ENCODE measurements at places on chromosomes 13 and 19.

GRCh38 chr19:50500060-50500752 is 10.8 kb downstream of the JOSD2 start:
- DNase-seq = no peak

- no peak for DNase-seq
Measured at GRCh38 chr19:781800-782184, 15.5 kb upstream of the PTBP1 start.

- DNase-seq = no peak
Measured at GRCh38 chr19:33462112-33462791, 59.3 kb downstream of the PEPD start.

GRCh38 chr13:28659621-28659970 is 666 bp downstream of the POMP start:
- no peak for DNase-seq

GRCh38 chr19:40619333-40620160 is 18.4 kb downstream of the LTBP4 start:
- DNase-seq = no peak

DNA sequence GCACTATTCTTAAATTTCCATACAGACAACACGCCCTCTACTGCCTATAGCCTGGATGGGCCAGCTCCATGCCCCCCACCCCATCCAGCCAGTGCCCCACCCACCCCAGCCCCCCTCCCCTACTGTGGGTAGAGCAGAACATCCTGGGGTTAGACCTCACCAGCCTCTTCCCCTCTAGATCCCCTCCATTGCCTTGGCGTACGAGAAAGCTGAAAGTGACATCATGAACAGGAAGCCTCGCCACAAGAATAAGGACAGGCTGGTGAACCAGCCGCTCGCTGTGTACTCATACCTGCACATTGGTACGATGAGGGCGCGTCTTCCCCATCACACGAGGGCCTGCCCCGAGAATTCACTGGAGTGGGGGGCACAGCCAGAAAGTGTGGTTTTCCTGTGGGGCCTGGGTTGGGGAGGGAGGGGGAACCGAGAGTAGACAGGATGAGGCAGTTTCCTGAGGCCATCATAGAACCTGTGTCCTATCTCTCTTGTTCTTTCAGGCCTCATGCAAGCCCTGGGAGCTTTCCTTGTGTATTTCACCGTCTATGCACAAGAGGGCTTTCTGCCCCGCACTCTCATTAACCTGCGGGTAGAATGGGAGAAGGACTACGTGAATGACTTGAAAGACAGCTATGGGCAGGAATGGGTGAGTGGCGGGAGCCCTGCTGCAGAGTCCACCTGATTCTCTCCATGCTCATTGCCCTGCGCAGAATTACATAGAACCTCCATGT is 29.1 kb downstream of the ATP12A start:
- no peak for DNase-seq

GRCh38 chr13:35857769-35858168 is 273.4 kb downstream of the DCLK1 start:
- DNase-seq = no peak

GRCh38 chr19:39064405-39064804 is 19.8 kb upstream of the ACP7 start:
- no peak for DNase-seq

DNA sequence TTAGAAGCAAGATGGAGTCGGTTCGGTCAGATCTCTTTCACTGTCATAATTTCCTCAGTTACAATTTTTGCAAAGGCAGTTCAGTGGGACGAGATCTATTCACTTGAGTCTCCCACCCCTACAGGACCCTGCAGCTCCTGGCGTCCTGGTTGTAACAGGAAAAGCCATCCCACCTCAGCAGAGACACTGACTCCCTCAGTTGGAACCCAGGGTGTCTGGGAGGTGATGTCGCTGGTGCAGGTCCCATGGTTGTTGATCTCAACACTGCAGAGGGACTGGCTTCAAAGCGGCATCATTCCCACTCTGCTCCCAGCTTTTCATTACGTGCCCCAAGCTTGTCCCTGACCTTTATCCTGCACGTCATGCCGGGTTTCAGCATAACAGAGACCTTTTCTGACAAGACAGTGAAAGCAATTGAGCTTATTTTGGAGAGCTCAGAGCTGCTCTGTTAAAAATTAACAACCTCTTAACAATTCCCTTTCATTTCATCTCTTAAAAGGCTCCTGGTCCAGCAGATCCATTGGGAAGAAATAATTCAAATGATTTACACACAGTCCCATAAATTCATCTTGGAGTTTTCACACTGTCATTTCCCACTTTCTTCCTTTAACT is 17.6 kb upstream of the COG3 start:
- DNase-seq = no peak

DNA sequence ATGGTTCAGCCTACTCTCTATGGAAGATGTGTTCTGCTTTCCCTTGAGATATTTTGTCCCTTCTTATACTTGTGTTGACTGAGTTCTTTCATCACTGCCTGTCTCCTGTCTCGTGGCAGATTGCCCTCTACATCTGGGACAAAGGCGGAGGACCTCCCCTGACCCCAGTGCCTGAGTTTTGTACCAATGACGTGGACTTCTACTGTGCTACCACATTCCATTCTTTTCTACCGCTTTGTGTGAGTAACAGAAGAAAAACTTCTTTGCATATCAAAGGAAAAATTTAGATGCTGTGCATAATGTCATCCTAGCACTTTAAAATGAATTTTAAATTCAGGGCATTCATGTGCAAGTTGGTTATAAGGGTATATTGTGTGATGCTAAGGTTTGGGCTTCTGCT is 74.6 kb downstream of the B3GLCT start:
- no peak for DNase-seq

- no peak for DNase-seq
Measured at GRCh38 chr19:35959040-35959967, 23.1 kb downstream of the LRFN3 start.

All from SK-N-DZ (cell line).